ENCODE measurements at places on chromosomes 2 and 18. TPM values are rescaled to one million over a fixed set of nuclear protein-coding genes. Genes with fewer than 3 reads are reported as not detected.

DNA sequence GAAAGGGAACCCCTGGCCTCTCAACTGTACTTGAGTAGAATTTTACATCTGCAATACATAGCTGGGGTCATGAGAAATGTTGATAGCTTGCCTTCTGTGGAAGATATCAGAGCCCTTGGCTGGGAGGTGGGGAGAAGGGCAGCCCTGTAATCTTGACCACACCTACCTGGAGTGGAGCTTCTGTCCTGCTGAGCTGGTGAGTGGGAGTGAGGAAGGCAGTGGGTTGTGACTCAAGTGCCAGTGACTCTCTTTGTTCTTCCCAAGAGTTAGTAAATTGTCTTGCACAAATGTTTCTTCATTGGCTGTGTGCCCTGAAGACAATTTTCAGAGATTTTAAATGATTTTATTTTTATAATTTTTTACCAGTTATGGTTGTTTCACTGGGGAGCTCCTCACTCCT is 277.3 kb downstream of the MBD5 start:
- no peak for DNase-seq

DNA sequence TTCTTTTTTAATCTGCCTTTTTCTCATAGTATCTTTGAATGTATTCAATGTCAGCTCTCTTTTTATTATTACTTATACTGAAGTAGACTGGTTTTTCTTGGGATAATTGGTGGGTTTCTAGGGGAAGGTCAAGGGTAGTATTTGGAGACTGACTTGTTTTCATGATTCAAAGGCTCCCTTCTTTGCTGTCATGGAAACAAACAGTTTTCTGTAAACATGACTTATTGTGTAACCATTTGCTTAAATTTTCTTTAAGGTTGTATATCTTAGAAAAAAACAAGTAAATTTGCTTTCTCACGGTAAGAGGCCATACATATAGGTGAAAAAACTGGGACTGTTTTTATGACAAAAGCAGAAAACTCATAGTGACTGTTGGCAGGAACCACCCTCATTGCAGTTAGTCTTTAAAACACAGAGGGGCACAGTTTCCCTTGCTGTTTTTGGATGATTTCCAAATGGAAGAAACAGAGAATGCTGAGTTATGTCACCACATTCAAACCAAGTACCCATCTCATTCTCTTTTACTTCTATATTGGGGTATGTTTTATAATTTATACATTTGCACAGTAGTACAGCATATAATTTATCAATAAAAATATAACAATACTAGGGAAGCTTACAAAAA is 5.8 kb upstream of the RDH14 start:
- DNase-seq = no peak

GRCh38 chr2:25301453-25302352 is 40.0 kb downstream of the DNMT3A start:
- DNase-seq = no peak

GRCh38 chr2:44528595-44528994 is 166.8 kb downstream of the CAMKMT start:
- no peak for DNase-seq

GRCh38 chr2:14524041-14524802 is 108.3 kb upstream of the LRATD1 start:
- no peak for DNase-seq

- DNase-seq = no peak
These were observed 75.6 kb upstream of the TACR1 start for GRCh38 chr2:75274936-75275335.

DNA sequence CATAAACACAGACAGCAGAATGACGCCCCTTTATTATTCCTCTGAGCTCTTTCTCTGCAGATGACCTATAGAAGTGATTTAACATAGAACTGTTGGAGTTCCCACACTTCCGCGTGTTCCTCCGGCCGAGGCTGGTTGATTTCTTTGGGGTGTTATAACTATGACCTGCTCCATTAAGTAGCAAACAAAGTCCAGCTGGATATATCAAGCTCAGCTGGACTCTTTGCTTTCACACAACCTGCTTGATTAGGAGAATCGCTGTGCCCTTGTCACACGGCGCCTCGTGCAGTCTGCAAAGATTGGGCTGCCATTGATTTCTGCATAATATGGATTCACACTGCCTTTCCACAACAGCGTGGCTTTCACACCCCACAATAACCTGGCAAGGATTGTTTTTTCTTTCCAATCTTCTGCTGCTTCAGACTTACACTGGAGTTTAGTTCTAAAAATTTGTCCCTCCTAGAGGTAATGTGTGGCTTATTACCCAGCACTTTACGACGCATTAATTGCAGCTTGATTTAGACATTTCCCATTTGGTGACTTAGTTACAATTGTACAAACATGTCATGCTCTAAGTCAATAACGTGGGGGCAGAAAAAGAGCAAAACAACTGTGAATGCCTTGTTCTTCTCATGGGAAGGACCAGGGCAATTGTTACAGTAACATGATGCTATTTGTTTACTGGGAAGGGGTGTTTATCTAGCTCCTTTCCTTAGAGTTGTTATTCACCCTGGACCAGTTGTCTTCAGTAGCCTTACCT is 485.7 kb downstream of the TXNL1 start:
- DNase-seq = no peak

DNA sequence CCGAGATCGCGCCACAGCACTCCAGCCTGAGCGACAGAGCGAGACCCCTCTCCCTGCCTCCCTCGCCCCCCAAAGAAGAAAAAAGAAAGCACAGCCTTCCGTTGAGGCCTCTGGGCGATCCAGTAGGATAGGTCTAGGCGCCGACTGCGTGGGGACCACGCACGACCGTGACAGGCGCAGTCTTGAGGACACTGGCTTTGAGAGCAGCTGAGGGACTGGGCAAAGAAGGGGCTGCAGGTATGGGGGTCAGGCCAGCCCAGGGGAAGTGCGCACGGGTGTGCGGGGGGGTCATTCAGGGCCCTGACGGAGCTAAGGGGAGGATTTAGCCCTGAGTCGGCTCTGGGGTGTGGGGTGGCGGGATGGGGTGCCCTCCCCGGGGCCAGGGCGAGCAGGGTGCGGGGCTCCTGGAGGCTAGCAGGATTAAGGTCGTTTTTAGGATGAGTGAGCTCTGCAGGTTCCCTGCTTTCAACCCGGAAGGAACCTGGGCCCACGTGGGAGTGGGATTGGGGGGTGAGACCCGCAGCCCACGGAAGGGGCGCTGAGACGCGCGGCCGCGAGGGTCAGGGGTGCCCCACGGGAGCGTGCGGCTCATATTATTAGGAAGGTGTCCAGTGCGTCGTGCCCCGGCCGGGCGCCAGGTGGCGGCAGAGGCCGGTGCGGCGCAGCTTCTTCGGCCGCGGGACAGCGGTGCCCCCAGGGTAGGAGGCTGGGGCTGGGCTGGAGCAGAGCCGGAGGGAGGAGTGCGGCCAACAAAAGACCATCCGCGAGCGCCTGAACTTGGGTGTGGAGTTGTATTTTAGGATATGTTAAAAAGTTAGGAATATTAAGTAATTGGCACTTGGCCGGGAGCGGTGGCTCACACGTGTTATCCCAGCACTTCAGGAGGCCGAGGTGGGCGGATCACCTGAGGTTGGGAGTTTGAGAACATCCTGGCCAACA is 20.5 kb upstream of the ZNF236 start:
- peak; percentile 51 for DNase-seq

- DNase-seq = no peak
These were observed 55.4 kb upstream of the THUMPD2 start for GRCh38 chr2:39834426-39834825.

DNA sequence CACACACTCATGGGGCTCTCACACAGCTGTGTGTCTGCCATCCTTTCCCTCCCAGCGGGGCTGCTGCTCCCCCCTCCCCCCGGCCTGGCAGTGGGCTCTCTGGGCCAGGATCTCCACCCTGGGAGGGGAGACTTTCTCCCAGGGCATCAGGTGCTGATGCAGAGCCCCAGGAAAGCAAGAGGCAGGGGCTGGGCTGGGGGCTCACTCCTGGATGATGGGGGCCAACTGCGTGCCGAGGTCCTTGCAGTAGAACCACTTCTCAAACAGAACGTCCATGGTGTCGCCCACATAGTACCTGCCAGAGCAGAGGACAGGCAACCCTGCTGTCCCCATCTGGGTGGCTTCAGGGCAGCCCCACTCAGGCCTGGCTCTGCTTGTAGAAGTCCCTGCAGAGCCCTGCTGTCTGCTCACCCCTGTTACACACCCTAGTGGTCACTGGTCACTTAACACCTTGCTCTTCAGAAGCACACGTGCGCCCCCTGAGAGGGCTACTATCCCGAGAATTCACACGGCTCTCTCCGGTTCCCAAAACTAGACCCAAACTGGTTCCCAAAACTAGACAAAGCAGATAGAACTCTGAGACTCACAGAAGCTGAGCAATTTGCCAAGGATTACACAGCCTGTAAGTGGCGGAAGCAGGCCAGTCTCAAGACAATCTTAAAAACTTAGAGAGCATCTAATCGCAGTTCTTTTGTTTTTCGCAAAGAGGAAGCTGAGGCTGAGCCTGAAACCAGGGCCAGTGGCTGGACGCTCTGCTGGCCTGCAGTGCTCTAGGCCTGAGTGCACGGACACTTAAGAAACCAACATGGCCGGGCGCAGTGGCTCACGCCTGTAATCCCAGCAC is 6.6 kb upstream of the OXER1 start:
- no peak for DNase-seq

DNA sequence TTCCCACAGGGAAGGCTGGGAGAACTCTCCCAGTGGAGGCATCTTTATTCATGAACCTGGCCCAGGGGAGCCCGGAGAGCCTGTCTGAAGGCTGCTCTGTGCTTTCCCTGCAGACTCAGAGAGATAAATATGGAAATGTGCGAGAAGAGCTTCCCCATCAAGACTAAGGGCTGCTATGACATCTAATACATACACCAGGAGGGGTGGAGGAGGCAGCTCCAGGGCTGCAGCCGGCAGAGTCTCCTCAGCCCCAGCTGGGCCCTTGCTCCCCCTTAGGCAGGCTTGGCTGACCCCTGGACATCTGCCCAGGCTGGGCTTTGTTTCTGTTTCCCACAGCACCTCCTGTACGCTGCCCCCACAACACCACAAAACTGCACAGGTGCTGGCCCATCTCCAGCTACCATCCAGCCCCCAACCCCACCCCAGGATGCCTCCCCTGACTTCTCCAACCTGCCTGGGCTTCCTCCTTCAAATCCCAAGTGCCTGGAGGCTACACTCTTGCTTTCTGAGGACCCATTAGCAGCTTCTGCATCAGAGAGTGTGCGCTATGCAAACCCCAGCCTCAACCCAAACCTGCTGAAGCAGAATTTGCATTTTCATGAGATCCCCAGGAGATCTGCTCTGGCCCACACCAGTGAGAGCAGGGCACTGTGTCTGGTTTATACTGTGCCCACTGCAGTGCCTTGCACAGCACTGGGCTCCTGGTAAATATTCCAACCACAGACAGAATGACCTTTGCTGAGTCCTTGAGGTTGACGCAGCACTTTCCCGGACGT is 96.8 kb downstream of the VSNL1 start:
- DNase-seq = no peak

GRCh38 chr2:136486115-136486514 is 279.2 kb upstream of the THSD7B start:
- DNase-seq = no peak

GRCh38 chr2:200814276-200814815 is 2.6 kb downstream of the BZW1 start:
- no peak for DNase-seq

- no peak for DNase-seq
These were observed 58.6 kb downstream of the NCK2 start for GRCh38 chr2:105803337-105803736.

DNA sequence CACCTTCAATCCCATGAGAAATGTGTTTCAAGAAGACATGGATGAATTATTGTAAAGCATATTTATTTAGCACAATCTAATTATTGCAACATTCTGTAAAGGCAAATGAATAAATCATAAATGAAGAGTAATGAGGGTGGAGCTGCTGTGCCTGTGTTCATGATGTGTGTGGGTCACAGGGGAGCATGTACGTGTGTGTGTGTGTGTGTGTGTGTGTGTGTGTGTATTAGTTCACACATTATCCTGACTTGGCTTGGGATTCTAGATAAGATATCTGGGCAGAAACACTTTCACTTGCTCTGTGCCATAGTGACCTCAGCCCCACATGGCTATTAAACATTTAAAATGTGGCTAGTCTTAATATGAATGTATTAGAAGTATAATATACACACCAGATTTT is 361.8 kb downstream of the ALK start:
- no peak for DNase-seq

DNA sequence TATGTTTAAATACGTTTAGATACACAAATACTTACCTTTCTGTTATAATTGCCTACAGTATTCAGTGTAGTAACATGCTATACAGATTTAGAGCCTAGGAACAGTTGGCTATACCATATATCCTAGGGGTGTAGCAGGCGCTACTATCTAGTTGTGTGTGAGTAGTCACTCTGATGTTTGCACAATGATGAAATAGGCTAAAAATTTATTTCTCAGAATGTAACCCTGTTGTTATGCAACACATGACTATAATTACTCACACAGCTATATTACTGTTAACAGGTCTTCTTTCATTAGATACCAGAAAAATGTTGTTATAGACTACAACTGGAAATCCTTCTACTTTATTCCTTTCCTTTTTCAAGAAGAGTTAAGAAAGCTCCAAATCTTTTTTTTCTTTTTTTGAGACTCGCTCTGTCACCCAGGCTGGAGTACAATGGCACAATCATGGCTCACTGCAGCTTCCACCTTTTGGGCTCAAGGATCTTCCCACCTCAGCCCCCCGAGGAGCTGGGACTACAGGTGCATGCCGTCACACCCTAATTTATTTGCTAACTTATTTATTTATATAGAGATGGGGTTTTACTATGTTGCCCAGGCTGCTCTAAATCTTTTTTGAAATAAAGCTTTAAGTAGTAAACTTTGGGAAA is 48.5 kb downstream of the C2orf74 start:
- no peak for DNase-seq

- DNase-seq = no peak
These were observed 787.9 kb upstream of the RAB6C start for GRCh38 chr2:129191530-129191929.

GRCh38 chr18:66048406-66048805 is 297.6 kb downstream of the CDH7 start:
- DNase-seq = no peak

DNA sequence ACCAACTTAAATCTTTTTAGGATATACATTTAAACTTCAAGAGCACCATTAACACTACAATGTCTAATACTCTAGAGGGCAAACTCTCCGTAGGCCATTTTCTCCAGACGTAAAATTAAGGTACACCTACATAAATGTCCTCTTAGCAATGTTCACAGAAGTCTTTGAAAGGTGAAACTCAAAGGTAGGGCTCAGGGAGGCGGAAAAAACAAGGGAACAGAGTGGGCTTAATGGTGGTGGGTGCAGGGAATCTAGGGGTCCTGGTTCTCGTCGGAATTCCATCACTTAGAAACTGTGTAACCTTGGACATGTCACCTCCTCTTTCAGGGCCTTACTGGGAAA is 668 bp downstream of the NFU1 start:
- DNase-seq = no peak

Gene CHRND
- 72.6 TPM for polyA plus RNA-seq

Gene SP9
- polyA plus RNA-seq = 0.12 TPM

Gene CAPN10
- polyA plus RNA-seq = 22.6 TPM

Gene GNAL
- 1.8 TPM for polyA plus RNA-seq

Gene SERPINB11
- not detected for polyA plus RNA-seq

Gene KANSL3
- polyA plus RNA-seq = 29.7 TPM

Gene MYO7B
- 0.57 TPM for polyA plus RNA-seq

Gene SGPP2
- polyA plus RNA-seq = 0.60 TPM
